ENCODE measurements at places on chromosomes 16 and 17.
A peak's percentile ranks its signal among the peaks of the same experiment; 100 is the strongest.

DNA sequence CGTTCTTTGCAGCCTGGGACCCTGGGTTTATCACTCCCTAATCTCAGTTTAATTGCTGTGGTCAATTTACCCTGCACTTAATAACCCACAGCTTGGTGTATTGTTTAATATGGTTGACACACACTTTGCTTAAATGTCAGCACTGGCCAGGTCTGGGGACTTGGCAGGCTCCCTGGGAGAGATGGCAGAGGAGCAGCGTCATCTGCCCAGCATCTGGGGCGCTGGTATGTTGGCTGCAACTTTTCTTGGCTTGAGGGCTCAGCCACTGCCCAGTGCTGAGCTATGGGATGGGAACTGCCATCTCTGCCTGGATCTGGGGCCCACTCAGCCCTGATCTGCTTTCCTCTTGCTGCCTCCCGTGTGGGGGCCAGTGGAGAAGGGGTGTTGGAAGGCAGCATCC is 115.7 kb upstream of the IRX3 start:
- no peak for DNase-seq

- DNase-seq = no peak
These were observed 4.6 kb upstream of the KCNJ16 start for GRCh38 chr17:70070305-70071027.

DNA sequence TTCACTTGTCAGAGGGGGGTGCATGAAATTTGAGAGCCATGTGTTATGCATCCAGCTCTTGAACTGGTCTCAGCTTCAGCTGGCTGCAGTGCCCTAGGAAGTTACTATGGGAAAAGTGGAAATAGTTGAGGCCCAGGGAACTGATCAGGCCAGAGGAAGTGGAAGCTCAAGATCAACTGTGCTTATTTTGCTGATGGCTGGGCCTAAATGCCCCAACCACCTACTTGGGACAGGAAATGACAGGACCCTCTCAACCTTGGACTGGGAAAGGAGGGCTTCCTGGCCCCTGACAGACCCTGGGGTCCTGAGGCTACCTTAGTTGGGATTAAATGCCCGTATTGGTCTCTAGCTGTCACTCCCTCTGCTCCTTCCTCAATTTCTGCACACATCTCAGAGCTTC is 1.2 kb upstream of the TAOK2 start:
- no peak for DNase-seq

DNA sequence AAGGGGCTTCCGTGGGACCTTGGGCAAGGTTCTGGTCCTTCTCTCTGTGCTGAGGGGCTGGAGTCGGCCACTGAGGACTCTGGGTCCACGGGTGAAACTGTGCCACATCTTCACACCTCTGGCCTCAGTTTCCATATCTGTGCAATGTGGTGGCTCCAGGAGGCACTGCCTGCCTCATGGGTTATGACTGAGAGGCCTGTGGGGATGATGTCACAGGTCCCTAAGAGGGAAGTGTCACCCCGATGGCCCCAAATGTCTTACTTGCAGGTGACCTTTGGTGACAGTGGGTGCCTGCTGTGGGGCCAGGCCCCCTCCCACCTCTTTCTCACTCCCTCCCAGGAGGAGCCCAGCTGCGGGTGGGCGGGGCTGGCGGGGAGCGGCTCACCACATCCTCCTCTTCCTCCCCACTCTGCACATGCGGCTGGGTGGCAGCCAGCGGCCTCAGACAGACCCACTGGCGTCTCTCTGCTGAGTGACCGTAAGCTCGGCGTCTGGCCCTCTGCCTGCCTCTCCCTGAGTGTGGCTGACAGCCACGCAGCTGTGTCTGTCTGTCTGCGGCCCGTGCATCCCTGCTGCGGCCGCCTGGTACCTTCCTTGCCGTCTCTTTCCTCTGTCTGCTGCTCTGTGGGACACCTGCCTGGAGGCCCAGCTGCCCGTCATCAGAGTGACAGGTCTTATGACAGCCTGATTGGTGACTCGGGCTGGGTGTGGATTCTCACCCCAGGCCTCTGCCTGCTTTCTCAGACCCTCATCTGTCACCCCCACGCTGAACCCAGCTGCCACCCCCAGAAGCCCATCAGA is at the start of gene IL21R:
TSS of gene IL21R (plus strand) at position 407 of the 801 bp plus-strand sequence. CDS start 27,898 bp downstream, outside the sequence.
- no peak for DNase-seq

DNA sequence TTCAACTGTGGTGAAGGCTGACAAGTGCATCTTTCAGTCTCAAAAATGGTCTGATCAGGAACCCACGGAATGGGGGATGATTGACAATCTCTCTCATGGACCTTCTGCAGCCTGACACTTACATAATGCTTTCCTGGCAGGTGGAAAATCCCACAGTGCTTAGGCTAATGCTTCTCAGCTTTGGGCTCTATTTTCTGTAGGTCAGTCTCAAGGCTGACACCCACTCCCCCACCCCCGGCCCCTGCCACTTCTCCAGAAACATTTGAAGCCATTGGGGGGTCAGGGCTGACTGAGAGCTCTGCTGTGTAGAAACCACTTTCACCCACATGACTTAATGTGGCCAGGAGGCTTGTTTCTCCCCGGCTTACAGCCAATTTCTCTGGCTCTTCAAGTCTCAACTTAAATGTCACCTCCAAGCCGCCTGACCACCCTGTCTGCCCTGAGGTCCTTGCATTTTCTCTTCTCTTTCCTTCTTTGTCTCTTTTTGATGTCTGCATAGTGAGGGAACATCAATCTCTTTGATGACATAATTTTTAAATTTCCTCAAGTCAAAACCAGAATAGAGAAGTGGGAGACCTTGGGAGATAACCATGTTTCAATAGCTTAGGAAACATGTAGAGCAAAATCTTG is 16.7 kb upstream of the IRF8 start:
- no peak for DNase-seq

DNA sequence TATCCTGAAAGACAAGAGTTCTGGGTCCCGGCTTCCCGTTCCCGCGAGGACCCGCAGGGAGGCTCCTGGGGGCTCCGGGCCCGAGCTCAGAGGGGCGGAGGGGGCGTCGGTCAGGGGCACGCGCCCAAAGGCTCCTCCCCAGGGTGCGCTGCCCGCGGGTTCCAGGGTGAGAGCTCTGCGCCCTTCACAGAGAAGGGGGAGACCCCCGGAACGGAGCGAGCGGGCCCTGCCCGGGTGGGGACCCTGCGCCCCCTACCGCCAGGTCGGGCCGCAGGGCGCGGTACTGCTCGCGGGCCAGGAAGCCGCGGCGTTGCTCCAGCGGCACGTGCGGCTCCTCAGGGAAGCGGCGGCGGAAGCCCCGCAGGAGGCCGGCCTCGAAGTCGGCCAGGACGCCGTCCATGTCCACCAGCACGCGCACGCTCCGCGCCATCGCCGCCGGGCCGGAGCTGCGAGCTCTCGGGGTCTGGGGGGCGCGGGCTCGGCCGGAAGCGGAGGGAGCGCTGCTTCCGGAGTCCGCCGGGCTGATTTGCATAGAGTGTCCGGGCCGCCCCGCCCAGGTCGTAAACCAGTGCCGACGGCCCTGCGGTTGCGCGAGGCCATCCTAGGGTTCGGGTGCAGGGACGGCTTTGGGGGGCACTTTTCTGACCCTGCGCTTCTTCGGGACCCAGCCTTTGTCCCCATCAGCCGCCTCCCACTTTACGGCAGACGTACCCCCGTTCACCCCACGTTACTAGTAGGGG is at the start of gene NT5C:
TSS of gene NT5C (minus strand) at position 465 of the 740 bp plus-strand sequence. CDS start at position 430, 35 bp downstream.
- DNase-seq = peak; percentile 75

DNA sequence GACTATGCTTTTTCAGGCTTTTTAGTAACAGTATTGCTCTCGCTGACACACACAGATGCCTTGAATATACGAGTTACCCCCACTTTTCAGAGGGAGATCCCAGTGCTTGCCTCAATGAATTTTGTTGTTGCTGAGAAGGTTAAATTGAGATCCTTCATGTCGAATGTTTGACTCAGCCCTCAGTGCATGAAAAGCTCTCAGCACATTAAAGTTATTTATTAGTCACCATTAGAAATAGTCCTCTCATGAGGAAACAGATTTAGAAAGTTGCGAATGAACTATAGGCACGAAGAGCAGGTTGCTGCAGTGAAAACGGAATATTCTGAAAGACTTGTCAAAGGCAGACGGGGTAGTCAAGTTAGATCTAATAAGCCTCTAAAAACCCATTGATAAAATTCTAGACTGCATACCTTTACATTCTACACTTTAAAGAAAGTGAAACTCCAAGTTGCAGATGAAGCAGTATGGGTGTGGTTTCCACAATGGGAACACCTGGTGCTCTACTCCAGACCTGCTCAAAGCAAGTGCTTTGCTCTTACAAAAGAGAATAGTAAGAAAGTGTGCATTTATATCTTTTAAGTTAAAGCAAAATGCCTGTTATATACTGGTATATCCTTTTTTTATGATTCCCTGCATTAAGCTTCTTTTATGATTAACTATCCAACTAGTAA is 238.1 kb downstream of the MAF start:
- DNase-seq = no peak

GRCh38 chr17:65371702-65372101 is 189.7 kb downstream of the AXIN2 start:
- DNase-seq = no peak

DNA sequence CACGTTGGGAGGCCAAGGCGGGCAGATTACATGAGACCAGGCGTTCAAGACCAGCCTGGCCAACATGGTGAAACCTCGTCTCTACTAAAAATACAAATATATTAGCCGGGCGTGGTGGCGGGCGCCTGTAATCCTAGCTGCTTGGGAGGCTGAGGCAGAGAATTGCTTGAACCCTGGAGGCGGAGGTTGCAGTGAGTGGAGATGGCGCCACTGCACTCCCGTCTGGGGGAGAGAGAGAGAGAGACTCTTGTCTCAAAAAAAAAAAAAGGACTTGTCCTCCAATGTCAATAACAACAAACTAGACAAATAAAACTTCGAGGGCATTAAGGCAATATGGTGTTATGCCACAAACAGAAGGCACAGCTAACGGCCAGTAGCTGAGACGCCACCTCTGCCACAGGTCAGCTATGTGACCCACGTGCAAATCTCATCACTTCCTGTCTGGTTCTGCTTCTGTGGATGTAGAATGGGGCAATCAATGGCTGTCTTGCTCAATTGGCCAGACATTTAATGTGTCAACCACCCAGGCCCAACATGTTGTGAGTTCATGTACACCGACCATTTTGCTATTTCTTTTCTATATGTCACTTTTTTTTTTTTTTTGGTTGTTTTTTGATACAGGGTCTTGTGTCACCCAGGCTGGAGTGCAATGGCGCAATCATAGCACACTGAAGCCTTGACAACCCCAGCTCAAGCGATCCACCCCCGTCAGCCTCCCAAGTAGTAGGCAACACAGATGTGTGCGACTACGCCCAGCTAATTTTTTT is 834 bp upstream of the TXNDC11 start:
- peak; percentile 39 for DNase-seq

- DNase-seq = peak; percentile 40
These were observed 2.9 kb downstream of the ZBTB4 start for GRCh38 chr17:7476494-7476893.

GRCh38 chr16:85428168-85428898 is 184.8 kb upstream of the GSE1 start:
- no peak for DNase-seq

DNA sequence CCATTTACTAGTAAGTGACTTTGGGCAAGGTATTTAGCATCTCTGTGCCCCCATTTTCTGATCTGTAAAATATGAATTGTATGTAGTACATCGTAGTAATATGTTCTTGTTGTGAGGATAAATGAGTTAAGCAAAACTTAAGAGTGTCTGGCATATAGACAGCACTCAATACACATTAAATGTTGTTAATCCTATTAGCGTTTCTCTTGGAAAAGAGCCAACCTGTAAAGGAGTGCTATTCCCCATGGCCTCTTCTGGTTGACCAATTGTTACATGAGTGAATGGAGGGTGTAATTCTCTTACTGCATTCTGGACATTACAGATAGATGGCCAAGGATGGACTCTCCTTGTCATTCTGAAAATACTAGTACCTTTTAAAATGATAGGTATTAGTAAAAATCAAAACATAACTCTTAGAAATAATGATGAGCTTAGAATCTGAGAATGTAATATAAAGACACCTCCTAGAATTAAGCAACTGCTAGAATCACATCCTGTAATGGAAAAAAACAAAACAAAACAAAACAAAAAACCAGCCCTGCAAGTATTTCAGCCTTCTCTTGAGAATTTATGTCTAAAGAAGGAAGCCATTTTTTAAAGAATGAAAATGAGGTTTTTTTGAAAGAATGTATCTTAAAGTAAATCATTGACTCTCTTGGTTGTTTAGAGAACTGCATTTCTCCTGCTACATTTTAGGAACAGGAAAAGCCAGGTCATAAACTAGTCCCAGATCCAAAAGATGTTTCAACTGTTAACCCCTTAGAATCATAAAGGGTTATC is 30.5 kb downstream of the IQCK start:
- DNase-seq = no peak

- DNase-seq = peak; percentile 26
These were observed 4.0 kb upstream of the ZC3H18 start for GRCh38 chr16:88566158-88566557.

DNA sequence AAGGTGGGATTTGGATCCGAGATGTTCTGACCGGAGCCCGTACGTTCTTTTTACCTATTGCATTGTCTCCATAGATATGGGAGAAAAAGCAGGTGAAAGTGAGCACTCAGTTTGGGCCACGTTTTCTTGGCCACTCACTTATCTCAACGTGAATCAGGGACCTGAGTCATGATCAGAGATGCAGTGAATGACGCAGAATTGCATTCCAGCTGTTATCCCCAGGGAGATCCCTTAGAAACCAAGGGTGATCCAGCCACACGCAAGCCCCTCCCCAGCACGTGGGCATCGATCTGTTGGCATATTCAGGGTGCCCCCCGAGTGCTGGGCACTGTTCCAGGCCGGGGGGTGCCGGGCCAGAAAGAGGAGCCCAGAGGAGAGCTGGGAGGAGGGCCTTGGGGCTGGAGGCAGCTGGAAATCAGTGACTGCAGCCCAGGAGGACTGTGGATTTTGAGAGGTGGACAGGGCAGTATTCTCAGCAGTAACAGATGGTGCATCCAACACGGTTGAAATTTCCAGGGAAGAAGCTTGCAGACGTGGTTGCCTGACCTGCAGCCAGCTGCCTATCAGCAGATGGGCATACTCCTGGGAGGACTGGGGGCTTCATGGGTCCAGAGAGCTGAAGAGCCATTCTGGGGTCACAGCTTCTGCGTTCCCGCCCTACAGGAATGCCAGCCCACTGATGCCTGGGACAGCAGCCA is 87.2 kb upstream of the CACNG5 start:
- DNase-seq = peak; percentile 59

DNA sequence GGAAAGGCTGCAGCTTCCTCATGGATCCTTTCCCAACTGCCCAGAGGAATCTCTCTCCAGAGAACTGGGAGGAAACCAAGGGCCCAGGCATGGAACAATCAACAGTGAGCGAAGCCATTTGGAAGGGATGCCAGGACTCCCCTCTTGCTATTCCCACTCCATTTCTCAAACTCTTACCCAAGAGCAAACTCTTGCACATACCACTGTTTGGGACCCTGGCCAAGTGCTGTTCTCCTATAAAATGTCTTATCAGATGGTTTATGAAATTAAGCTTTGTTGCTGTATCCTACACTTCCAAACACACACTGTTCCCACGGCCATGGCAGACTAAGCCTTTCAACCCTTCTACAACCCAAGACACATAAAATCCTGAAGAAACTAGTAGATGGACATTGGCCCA is 48.3 kb upstream of the AXIN2 start:
- DNase-seq = no peak

- DNase-seq = no peak
These were observed 139.7 kb upstream of the CDH5 start for GRCh38 chr16:66226762-66227161.

- DNase-seq = no peak
These were observed 43.8 kb downstream of the VAC14 start for GRCh38 chr16:70757183-70757582.

GRCh38 chr16:4962716-4963115 is 4.6 kb downstream of the SEC14L5 start:
- DNase-seq = no peak

- DNase-seq = no peak
These were observed 789.6 kb downstream of the CDH8 start for GRCh38 chr16:61246592-61246991.

Data from HCEC 1CT (cell line).